ENCODE measurements at places on chromosomes 6 and 20.

- DNase-seq, result peak; percentile 47
Measured at GRCh38 chr6:167825332-167826229, 1.1 kb upstream of the AFDN start.

DNA sequence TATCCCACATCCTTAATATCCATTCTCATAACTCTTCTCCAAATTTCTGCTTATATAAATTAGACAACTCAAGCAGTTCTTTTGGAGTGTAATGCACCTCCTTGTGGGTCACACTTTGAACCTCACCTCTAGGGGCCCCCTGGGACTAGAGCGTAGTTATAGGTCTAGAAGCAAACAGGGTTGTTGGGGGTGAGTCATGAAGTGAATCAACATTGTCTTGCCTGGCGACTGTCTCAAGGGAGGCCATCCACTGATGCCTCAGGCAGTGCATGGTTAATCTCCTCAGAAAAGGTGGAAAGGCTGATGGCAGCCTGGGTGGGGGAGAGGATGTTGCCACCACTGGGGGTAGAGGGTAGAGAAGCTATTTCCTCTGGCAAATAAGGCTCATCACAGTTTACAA is 129.1 kb downstream of the TNFRSF21 start:
- no peak for DNase-seq

DNA sequence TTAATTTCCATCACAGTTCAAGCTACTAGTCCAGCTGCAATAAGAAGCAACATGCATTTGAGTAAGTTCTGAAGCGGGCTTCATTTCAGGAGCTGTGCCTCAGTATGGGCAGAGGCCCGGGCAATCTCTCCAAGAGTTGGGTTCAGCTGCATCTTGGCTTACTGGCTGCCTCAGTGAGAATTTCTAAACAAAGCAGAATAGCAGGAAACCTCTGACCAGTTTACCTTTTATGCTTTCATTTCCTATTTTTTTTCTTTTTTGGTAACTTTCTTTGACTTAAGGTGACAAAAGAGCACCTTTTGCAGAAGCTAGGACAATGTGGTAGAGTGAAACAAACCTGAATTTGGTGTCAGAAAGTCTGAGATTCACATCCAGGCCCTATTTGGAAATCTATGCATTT is 51.0 kb upstream of the FBXO30 start:
- no peak for DNase-seq

DNA sequence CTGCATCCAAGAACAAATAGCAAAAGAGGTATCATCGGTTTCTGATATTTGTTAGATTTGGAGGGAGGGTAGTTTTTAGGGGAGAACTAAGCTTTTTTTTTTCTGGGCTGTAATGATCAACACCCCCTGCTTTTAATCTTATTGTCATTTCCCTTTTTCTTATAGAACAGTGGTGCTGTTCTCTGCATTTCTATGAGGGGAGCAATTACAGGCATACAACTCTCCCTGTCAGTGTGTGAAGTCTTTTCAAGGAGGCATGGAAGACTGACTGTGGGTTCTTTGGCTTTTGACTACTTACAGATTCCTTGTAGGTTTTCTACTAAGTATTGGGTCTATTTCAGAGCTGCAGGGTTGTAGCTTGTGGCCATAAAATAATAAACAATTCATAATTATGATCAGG is 632.3 kb downstream of the TFAP2B start:
- no peak for DNase-seq

DNA sequence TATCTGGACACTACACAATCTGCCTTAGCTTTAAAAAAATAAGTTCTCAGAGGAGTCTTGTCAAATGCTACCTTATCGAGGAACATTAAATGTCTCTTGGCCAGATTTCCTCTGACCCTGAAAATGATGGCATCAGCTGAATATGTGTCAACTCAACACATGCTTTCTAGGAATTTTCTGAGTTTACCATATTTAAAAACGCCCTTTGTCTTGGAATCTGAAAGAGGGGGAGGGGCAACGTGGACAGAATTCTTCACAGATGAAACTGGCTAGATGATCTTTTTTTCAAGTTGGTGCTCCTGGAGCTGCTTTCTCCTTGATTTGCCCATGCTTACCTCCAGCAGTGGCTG is 5.1 kb downstream of the SOX4 start:
- no peak for DNase-seq

DNA sequence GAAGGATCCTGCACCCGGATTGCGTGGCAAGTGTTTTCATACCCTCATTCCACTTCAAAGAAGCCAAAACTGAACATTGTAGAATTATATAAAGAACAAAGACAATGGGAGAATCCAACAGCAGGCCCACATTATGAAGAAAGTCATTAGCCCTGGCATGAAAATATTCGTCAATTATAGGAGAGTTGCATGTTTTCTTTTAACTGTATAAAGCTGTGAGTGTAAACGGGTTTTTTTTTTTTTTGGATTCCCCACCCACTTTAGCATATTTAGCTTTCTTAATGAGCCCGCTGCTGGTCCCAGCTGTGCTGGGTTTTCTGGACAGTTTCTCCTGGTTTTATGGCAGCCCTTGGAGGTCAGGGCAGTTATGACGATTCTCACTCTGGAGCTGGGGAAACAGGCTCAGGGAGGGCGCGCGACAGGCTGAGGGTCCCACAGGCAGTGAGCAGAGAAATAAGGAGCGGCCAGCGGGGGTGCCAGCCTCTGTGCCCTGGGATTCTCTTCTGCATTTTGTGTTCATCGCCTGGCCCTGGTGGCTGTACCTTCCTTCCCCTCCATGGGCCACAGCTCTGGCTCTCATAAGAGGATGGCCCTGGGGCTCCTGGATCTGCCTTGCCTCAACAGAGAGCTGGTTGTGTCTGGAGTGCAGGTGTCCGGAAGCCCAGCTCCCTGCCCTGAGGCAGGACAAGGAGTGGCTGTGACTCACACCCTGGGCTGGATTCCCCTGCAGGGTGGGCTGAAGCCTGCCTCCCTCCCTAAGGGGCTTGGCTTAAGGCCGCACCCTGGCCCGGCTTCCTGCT is 24.1 kb upstream of the SULF2 start:
- DNase-seq, result no peak

DNA sequence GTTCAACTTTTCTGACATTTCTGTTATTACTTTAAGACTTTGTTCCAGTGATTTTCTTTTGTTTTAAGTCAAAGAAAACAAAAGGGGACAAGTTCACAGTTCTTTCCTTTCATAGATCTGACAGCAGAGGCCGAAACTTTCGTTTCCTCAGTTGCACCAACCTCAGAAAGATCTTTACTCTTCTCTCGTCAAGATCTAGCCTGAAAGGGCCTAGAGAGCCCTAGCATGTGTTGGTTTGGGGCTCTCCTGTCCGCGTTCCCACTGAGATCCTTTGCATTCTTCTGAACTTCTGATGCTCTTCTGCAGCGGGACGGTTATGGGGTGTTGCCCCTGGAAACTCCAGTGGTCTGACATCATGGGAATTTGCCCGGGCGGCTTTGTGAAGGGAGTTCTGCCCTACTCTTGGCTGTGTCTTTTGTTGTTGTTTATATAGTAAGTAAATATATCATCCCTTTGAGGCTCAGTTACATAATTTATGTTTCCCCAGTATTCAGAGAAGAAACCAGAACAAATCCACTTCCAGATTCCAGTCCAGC is 129.1 kb downstream of the SASH1 start:
- peak; percentile 72 for DNase-seq

GRCh38 chr6:157092736-157093135 is 230.6 kb downstream of the TMEM242 start:
- no peak for DNase-seq

GRCh38 chr20:62888406-62888805 is 26.8 kb upstream of the TCFL5 start:
- DNase-seq, result no peak

- DNase-seq, result no peak
Measured at GRCh38 chr20:54075322-54075721, 4.9 kb upstream of the BCAS1 start.

DNA sequence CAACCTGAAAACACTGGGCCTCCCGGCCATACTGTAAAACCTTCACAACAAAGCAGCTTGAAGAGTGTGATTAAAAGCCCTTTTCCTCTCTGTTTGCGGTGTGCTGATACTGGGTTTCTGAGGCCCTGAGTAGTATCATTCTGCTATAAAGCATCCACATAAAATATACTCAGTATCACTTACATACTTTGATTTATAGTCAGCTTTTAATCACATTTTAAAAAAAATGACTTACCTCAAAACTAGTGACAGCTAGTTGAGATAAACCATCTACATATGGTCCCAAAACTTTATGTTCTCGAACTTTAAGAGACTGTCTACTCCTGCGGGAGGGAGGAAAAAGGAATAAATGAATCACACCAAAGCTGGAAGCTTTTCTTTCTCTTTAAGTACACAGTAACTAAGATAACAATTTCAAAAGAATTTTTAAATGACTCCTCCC is 135.7 kb downstream of the KIF13A start:
- no peak for DNase-seq

- DNase-seq, result peak; percentile 64
Measured at GRCh38 chr20:35871259-35871771, 83.0 kb downstream of the SCAND1 start.

GRCh38 chr6:36443471-36444428 is 950 bp downstream of the KCTD20 start:
- no peak for DNase-seq

DNA sequence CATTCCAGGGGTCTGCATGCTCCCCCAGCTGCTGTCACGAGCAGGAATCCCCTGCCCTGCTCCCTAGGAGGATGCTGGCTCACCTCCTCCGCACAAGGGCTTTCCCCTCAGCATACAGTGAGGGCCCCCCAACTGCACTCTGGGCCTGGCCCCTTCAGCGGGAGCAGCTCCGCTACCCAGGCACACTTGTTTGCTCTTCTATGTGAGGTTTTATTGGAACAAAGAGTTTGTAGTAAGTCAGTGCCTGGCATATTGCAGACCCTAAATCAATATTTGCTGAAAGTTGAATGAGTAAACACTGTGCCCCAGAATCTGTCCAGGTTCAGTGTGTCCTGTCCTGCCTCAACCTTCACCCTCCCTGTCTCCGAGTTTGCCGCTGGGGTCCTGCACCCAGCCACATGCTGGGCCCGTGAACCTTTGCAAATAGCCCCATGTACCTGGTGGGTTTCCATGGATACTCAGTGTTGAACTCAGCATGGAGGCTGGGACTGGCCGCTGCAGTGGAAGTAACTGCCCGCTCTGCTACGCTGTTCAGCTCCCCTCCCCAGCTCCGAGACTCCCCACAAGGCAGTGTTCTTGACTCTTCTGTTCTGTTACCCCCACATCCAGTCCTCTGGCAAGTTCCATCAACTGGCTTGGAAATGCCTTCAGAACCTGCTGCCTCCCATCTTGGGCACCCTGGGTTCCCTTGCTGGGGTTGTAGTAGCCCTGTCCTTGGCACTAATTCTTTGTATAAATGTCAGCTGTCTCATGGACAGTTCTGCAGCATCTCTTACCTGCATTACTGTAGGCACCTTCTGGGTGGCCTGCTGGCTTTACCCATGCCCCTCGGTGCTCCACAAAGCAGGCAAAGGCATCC is 15.7 kb downstream of the SLC22A1 start:
- DNase-seq, result no peak

DNA sequence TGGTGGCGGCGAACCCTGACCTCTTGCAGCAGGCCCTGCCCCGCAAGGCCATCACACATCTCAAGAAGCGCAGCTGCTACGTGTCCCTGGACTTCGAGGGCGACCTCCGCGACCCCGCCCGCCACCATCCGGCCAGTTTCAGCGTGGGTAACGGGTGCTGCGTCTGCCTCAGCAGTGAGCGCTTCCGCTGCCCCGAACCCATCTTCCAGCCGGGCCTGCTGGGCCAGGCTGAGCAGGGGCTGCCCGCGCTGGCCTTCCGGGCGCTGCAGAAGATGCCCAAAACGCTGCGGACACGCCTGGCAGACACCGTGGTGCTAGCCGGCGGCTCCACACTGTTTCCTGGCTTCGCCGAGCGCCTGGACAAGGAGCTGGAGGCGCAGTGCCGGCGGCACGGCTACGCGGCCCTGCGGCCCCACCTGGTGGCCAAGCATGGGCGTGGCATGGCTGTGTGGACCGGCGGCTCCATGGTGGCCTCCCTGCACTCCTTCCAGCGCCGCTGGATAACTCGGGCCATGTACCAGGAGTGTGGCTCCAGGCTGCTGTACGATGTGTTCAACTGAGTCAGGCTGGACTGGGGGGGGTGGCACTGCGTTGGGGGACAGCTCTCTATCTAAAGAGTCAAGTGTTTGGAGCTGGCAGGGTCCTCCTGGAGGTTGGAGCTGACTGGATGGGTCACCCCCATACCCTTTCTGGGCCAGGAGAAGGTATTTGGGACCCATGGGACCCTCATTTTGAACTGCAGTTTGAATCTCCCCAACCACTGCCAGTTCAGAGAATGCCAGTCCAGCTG is 1.1 kb downstream of the ACTL10 start:
- peak; percentile 92 for DNase-seq

DNA sequence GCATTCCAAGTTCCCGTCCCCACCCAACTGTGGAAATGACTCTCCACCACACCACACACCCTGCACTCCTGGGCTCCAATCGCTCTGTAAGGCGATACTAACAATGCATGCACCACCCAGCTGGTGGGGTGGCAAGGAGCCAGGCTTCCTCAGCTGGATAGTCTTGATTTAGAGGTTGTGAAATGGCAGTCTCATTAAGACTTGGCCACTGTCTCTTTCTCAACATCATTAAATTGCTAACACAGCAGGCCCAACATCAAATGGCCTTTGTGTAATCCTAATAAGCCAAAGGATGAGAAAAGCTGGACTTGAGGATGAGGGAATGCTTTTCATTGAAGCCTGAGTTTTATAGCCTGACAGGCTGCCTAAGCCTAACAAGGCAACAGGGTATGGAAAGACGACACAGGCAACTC is 223.7 kb downstream of the GMDS start:
- DNase-seq, result peak; percentile 83

DNA sequence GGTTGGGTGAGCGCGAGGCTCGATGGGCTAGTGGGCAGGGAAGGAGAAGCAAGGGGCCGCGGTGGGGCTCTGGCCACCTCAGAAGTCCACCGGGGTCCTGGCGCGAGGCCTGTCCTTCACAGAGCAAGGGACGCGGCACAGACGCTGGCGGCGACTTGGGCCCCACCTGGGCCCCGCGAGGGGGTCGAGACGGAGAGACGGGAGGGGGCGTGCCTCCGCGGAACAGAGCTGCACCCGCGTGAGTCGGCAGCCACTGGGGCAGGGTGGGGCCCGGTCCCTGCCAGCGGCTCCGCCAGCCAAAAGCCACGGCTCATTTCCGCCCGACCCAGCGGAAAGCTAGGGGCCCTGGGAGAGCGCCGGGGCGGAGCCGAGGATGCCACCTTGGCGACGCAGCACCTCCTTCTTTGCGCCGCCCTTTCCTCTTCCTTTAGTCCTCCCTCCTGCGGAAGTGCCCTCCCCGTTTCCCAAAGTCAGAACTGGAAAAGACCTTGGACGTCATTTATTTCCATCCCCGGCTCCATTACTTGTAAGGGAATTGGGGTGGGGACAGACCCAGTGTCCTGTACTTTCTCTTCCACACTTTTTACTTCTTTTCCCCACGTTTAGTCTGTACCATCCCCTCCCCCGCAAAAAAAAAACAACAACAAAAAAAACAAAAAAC is at the start of gene CUL7:
CUL7 (minus strand) TSS at position 307 of the 661 bp plus-strand sequence. CDS start 1,063 bp downstream, outside the sequence.
- DNase-seq, result peak; percentile 97
